ENCODE measurements at places on chromosomes 3 and 15.

GRCh38 chr3:150611666-150612065 is 8.5 kb downstream of the SELENOT start:
- DNase-seq = no peak

GRCh38 chr3:153399636-153400035 is 237.6 kb downstream of the RAP2B start:
- DNase-seq = no peak

DNA sequence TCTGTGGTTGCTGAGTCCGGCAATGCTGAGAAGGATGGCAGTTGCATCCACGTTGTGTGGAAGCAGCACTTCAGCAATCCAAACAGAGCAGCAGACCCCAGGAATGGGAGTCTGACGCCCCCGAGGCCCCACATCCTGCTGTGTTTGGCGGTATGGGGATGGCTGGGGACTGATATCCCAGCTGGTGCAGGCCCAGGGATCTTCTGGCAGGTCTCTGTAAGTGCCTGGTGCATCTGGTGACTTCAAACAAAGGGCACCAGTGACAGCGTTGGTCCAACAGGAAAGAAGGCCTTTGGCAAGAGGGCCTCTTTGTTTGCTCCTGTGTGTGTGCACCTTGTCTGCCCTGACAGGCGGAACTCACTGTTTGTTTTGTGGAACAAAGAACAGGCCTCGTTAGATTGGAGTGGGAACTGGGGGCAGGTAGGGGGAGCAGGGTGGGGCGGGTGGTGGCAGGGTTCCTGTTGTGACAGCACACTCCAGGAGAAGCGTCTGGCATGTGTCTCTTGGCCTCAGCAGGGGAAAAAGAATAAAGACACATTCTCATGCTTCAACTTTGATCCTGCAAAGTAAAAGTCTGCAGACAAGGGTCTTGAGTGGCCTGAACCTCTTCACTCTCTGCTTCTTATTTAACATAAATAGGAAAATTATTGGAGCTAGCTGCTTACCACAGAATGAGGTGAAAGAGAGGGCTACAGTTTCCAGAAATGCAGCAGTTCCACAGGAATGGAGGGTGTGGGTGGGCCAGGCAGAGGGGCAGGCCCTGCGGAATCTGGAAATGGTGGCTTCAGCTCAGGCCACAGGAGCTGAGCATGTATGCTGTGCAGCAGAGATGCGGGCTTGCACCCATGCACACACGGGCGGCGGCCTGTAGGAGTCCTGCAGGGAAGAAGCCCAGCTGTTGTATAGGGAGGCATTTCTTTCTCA is 94.5 kb upstream of the MYZAP start:
- DNase-seq = no peak

GRCh38 chr3:49017229-49017970 is 980 bp downstream of the DALRD3 start:
- no peak for DNase-seq

All from omental fat pad (tissue), 4 donors.